ENCODE measurements at places on chromosomes 6 and 20.
A peak's percentile ranks its signal among the peaks of the same experiment; 100 is the strongest.

GRCh38 chr6:161406646-161407045, 132.8 kb upstream of the AGPAT4 start:
- no peak for DNase-seq

- DNase-seq: no peak
Observed at GRCh38 chr6:21665392-21666200, 72.0 kb downstream of the SOX4 start.

DNA sequence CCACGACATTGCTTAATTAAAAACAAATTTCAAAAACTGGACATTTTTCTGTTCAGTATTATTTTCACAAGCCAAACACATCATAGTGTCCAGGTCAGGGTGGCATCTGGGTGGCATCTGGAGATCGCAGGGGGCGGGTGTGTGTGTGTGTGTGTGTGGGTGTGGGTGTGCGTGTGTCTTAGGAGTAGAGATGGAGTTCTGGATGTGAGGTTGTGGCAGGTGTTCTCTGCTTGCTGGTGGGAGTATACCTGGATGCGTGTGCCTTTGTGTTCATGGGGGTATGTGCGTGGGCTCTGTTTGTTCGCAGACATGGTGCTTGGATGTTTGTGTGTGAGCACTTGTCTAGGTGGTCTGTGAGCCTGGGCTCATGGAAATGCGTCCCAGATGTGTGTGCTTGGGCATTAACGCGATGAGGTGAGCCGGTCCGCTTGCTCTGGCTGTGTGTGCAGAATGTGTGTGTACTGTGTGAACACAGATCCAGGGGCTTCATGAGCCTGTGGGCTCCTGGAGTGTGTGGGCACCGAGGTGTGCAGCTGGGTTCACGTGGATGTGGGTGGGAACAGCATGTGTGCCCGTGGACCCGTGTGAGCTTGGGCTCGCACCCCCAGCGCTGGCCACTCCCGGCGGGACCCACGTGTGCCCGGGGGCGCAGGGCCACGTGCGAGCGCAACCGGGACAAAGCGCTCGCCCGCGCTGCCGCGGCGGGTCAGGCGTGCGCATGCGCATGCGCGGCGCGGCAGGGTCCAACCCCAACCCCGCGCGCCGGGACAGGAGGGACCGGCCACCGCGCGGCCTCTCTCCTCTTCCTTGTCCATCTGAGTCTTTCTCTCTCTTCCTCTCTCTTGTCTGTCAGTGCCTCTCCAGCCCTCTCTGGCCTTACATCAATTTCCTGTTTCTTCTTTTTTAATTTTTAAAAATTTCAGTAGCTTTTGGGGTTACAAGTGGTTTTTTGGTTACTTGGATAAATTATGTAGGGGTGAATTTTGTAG, 60.4 kb downstream of the SRC start:
- no peak for DNase-seq

- peak; percentile 91 for DNase-seq
Observed at GRCh38 chr6:143536866-143537691, 25.6 kb upstream of the FUCA2 start.

DNA sequence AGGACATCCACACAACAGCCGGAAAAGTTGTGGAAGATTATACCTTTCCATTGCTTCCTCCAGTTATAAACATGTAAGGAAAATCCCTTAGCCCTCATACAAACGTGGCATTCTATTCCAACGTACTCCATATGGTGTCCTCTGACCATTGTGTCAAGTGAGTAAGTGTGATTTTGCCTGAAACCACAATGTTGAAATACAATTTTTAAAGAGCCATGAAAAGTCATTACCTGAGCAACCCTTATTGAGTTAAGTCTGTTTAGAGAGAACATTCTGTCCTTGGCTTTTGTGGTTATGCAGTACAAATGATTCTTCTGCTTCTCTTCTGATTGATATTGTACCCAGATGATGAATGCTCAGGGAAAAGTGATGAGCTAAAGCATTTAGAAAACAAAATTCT, 530.1 kb downstream of the HAO1 start:
- DNase-seq: no peak

- DNase-seq: no peak
Observed at GRCh38 chr6:127446356-127446755, 12.8 kb downstream of the KIAA0408 start.

DNA sequence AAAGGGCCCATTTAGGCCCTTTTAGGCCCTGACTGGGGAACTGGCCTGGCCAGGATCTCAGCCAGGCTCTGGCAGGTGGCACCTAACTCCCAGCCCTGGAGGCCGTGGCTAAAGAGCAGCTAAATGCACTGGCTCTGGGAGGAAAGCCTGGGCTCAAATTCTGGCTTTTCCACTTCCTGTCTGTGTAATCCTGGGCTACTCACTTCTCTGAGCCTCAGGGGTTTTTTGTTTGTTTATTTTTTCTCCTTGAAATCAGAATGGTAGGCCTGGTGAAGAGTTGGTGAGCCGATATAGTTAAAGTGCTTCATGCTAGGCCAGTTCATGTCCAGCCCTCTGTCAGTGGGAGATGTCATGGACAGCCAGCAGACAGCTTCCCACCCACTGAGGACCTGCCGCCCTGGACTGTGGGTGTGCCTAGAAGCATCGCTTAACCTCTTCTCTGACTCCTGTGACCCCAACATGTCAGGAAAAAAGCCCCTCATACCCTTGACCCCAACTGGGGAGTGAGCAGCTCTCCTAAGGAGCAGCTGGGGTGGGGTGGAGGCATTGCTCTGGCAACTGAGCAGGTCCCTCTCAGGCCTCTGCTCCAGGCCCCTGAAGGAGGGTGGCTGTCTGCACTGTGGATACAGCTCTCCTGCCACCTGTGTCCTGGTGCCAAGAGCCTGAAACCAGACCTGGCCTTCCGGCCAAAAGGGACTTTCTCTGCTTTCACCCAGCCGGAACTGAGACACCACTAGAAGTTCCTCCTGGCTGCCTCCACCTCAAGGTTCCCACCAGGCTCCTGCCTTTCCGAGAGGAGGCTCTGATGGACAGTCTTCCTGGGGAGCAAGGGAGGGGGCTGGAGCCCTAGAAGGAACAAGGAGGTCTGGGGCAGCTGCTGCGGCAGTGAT, 57.2 kb upstream of the MYL9 start:
- no peak for DNase-seq

- no peak for DNase-seq
Observed at GRCh38 chr6:34362909-34363680, 29.4 kb downstream of the NUDT3 start.

GRCh38 chr20:45515147-45515913, at the start of gene SPINT3:
Gene SPINT3 (minus strand): TSS chr20:45515622. CDS start chr20:45515608, 14 bp downstream.
- no peak for DNase-seq

DNA sequence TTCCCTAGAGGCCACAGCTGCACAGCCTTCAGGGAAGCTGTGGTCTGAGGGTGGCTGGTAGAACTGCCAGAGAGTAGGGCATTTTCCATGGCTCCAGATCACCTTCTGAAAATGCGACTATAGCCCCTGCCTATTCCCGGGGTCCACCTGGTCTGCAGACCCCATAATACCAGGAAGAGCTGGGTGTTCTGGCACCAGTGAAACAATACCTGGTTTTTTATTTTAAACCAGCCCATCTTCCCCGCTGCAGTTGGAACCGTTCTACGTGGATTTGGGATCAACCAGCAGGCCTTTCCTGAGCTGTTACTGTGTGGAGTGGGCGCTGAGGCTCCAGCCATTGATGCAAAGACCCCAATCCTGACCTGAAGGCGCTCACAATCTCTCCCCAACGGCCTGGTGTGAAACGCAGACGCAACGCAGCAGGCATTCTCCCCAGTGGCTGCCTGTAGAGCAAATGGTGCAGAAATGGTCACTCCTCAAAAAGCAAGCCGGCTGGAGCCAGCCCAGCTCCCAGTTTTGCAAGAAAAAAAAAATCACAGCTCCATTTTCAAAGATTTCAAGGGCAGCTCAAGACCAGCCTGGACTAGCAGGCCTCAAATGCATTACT, 11.3 kb downstream of the NPEPL1 start:
- peak; percentile 34 for DNase-seq

DNA sequence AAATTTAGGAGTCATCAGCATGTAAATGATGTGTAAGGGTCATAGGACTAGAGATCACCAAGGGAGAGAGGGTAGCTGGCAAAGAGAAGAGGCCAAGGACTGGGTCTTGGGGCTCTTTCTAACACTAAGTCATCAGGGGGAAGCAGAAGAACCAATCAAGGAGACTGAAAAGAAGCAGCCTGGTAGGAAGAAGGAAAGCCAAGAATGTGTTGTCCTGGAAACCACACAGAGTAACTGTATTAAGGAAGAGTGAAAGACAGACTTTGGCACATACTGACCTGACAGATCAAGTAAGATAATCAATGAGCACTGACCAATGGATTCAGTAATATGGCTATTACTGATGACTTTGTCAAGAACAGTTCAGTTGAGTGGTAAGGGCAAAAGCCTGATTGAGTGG, 42.3 kb upstream of the LAMA4 start:
- no peak for DNase-seq

DNA sequence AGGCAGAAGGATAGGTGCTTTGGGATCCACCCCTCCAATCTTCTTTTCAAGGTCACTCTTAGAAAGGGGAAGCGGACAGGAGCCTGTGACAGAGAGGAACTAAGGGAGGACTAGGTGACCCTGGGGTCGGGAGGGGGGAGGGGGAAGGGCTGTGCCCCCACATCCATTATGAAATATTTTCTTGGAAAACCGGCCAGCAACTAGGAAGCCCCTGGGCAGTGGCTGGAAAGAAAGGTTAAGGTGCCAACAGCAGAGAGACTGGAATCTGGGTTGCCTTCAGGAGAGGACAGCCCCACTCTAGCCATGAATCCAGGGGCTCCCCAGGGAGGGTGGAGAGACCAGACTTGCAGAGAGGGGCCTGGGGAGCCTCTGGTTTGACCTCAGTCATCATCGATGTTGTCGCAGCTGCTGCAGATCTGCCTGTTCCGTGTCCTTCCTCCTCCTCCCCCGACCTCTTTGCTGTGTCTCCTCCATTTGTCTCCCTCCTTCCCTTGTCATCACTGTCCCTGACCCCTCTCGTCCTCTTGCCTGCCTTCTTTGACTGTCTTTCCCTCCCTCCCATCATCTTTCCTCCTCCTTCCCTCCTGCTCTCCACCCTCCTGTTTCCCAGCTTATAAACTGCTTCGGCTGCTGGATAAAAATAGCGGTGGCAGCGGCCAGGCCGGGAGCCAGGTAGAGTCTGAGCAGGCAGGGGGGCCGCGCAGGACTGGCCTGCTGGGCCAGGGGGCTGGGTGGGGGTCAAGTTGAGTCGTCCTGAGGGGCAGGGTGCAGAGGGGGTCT, 3.2 kb downstream of the SLC29A1 start:
- DNase-seq: peak; percentile 77

DNA sequence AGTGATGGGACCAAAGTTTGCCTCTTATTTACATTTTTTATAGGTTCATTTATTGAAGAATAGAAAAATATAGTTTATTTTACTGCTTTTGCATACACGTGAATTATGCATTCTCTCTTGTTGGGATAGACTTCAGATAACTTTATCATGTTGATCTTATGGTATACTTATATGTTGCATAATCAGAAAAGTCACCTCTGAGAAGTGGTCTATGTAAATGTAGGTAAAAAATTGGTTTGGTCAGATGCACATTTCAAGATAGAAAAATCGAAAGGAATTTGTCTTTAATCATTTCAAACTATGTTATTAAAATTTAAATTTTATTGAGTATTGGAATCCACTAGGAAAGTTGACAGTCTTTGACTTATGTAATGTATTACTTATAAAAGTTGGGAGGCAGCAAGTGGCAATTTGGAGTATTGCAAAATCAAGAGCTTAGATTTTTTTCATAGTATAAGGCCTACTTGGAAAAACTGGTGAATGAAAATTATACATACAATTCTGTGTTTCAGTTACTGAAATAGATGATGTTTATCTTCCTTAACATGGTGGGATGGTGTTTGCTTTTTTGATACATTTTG, 2.4 kb downstream of the PHF3 start:
- DNase-seq: no peak

DNA sequence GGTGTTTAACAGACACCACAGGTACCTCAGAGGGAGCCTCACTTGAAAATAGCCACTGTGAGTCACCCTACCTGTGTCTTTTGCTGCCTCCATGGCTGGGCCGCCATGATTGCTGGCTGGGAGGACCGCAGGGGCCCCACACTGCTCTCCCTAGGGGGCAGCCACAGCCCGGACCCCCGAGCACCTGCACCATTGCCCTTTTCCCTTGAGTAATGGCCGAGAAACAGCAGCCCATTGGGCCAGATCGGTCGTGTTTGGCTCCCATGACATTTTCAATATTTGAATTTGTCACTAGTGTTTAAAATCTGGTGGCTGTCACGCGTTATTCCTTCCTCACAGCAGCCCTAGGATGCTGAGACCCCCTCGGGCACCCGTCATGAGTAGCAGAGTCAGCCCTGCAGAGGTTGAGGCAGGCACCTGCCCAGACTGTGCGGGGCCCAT, 6.7 kb downstream of the ZBP1 start:
- DNase-seq: peak; percentile 73

DNA sequence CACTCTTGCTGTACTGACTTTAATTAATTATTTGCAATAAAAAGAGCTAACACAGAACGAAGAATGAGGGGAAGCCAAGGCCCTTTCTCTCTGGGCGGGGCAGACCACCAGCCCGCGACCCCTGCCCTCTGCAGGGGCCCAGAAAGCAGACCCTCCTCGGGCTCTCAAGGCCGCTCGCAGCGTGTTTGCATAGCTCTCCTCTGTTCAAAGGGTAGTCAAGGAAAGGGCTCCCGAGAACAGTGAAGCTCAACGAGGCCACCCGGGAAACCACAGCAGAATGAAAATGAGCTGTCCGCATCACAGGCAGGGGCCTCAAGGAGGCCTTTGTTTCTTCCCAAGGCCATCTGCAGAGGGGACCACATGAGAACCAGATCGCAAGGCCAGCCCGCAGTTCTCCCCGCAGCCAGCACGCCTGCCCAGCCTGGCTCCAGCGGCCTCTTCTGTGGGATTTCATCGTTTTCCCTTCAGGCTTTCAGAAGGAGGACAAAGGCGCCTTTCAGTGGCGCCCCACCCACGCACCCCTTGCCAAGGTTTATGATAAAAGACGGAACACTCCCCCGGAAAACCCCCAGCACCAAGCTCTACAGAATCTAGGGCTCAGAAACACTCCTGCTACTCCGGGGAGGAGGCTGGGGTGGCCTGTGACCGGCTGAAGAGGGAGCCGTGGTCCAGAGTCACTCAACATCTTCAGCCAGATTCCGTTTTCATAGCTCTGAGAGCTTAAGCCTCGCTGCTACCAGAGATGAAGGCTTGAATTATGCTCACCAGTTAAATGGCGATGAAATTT, 25.3 kb downstream of the ACSS1 start:
- DNase-seq: no peak

DNA sequence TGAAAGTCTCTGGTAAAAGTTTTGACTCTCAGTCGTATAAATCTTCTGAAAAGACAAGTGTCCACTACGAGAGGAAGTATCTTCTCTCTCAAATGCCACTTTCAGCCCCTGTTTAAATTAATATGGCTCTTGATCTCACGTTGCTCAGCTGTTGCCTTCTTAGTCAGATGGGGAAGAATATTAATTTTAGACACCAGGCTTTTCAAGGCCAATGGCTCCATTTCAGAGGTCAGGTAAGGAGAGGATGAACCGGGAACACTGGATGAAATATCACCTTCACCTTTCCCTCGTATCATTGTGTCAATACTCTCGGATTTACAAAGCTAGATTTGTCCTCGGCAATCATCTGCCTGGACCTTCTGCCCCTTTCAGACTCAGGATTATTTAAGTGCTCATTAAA, at the start of gene MYLK4:
Gene MYLK4 (minus strand): TSS at position 91 of the 400 bp plus-strand sequence. CDS start 1,628 bp downstream, outside the sequence.
- DNase-seq: no peak

GRCh38 chr6:168596344-168596743, 155.4 kb downstream of the SMOC2 start:
- no peak for DNase-seq

- DNase-seq: no peak
Observed at GRCh38 chr6:130724089-130724488, 103.1 kb upstream of the SMLR1 start.

All from posterior vena cava (tissue), 2 donors.